AG09309 (cell line): ENCODE measurements at places on chromosomes 16 and 17.
A peak's percentile ranks its signal among the peaks of the same experiment; 100 is the strongest.

DNA sequence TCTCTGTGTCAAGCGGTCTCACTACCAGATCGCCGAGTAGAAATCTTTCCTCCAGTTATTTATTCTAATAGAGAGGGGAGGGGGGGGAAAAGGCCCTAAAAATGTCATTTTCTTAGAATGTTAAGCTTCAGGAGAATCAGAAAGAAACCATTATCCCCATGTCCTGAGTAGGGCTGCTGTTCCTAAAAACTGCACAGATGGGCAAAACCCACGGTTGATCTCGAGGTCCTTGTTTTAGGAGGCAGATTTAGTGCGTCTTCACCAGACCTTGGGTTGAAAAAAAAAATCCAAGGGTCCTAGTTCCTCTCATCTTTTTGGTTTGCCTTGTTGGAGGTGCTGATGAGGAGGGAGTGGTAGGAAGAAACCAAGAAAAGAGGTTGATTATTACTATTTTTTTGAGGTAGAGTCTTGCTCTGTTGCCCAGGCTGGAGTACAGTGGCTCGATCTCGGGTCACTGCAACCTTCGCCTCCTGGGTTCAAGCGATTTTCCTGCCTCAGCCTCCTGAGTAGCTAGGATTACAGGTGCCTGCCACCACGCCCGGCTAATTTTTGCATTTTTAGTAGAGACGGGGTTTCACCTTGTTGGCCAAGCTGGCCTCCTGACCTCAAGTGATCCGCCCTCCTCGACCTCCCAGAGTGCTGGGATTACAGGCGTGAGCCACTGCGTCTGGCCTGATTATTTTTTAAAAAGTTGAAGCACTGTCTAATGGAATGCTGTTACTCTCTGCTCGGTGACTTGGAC, 1.4 kb downstream of the CBFB start:
- DNase-seq, result no peak

DNA sequence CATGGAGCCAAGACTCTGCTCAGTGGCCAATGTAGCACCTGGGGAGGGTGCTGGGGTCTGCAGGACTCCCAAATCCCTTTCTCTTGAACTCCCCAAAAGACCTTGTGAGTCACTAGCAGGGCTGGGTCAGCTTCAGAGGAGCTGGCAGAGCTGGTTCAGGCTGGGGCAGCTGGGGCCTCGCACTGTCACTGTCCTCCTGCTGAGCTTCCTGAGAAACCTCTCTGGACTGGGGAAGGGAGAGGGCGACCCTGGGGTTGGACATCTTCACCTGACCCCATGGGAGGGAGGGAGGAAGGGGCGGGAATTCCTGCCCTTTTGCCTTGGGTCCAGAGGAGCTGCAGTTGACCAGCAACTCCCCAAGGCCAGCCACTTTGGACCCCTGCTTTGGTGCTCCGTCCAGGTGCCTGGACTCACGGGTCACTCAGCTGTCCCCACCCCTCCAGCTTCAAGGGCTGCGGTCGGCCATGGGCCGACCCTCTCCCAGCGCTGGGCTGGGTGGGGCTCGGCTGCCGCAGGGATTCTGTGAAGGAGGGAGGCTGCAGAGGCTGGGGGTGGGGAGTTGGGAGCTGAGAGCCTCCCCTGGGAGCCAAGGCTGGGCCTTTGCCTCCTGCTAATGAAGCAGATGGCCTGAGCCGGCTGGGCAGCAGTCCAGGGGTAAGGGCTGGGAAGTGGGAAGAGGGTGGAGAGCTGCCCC, 9.2 kb downstream of the FMNL1 start:
- DNase-seq, result no peak

DNA sequence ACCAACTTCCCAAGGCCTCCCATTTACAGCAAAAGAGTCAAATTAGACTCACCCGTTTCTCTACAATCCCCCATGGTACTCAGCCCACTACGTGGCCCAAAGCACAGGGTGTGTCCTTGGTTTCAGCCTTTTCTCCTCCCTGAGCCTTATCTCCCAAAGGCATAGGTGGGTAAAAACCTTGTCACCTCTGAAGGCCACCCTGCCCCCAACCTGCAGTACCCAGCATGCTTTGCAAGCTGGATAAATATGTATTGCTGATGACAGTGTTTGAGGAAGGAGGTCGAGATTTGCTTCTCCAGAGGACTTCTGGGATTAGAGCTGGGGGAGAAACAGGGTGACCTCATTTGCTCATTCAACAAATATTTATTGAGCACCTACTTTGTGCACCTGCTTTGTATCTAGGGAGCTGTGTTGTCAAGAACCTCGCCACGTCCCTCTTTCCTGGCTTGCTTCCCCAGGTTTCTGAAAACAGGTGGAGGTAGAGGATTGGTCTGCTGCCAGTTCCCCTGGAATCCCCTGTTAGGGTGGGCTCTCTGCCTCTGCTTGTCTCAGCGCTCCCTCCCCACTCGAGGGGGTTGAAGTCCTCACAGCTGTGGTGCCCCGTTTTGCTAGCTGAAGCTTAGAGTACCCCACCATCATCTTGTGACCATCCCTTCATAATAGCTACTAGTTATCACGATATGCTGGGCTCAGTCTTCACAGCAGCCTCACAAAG, 3.0 kb downstream of the LASP1 start:
- DNase-seq, result no peak

GRCh38 chr16:79005096-79005495, 595.4 kb downstream of the MAF start:
- DNase-seq, result no peak

GRCh38 chr17:47686276-47686635, 7.7 kb upstream of the TBKBP1 start:
- no peak for DNase-seq

DNA sequence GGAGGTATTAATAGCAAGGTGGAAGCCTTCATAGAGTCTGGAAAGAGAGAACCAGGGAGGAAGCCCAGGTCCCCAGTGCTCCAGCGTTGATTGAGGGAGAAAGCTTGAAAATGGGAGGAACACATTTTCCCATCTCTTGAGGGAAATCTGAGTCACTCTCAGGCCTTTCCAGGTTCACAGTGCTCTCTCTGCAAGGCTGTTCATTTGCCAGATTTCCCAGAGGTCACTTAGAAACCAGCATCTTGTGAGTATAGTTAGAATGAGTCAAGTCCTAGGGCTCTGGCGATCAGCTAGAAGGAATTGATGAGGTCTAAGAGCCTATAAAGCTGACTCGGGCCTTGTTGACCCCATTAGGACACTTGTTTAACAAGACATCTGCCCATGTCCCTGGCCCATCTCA, 17.7 kb upstream of the ZNF594 start:
- no peak for DNase-seq

DNA sequence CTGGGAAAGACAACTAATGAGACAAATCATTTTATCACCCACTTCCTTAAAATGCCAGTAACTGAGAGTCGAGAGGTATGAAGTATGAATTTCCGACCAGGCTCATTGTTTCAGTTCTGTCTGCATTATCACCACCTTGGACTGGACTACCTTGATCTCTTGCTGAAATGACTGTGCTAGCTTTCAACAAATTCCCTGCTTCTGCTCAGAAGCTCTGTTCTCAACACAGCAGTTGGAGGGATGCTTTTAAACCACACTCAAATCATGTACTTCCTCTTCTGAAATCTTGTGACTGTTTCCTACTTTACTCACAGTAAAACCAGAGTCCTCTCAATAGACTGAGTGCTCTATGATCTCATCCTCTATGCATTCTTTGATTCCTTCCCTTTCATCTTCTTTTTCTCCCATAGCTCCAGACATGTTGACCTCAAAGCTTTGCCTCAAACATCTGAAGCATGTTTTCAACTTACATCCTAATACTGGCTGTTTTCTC, 195.8 kb downstream of the KCNJ2 start:
- DNase-seq, result no peak

GRCh38 chr16:10080051-10080772, 102.0 kb downstream of the GRIN2A start:
- DNase-seq, result peak; percentile 20

GRCh38 chr17:44448412-44448811, 54.8 kb downstream of the GPATCH8 start:
- no peak for DNase-seq

DNA sequence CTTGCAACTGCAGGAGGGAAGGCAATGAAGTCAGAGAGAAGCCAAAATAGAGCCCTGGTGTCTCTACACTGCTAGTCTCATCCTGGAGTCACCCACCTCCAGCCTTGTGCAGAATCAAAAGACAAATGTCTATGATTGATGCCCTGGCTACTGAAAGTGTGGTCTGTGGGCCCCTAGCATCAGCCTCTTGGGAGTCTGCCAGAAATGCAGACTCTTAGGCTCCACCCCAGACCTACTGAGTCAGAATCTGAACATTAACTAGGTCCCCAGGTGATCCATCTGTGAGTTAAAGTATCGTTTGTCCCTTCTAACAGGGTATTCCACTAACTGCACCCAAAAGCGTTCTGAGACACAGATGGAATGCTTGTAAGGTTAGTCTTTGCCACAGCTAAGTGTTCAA, 21.2 kb downstream of the EARS2 start:
- DNase-seq, result no peak

DNA sequence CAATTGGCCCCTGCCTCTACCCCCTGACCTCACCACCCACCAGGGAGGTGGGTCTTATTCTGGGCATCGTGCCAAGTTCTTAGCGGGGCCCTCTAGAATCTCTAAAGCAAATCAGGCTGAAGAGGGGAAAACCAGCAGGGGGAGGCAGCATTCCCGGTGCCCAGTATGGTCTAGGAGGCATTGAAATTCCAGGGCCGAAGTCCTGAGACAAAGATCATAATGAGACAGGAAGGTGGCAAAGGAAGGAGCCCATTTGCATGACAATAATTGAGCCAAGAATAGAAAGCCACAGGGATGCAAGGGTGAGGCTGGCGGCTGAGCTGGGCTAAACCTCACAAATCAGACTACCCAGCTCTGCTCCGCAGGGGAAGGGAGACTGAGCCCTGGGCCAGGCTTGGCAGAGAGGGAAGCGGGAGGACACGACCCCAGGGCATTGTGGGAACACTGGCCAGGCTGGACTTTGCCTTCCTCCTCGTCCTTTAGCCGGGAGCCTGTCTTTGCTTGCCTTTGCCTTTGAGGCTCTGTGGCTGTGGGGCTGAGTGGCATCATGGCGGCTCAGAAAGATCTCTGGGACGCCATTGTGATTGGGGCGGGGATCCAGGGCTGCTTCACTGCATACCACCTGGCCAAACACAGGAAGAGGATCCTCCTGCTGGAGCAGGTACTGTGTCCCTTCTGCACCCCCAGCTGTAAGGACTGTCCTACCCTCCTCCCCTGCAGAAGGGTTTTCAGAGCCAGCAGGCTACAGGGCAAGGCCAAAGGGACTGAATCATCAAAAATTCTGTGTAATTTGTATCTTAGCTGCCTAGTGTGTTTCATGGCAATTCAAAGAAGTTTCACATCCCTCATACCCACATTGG, at the start of gene PIPOX:
TSS of gene PIPOX (plus strand) at position 463 of the 860 bp plus-strand sequence. CDS start at position 548, 85 bp downstream.
- DNase-seq, result no peak

- no peak for DNase-seq
These were observed 3.9 kb downstream of the SLC47A2 start for GRCh38 chr17:19712436-19713004.

DNA sequence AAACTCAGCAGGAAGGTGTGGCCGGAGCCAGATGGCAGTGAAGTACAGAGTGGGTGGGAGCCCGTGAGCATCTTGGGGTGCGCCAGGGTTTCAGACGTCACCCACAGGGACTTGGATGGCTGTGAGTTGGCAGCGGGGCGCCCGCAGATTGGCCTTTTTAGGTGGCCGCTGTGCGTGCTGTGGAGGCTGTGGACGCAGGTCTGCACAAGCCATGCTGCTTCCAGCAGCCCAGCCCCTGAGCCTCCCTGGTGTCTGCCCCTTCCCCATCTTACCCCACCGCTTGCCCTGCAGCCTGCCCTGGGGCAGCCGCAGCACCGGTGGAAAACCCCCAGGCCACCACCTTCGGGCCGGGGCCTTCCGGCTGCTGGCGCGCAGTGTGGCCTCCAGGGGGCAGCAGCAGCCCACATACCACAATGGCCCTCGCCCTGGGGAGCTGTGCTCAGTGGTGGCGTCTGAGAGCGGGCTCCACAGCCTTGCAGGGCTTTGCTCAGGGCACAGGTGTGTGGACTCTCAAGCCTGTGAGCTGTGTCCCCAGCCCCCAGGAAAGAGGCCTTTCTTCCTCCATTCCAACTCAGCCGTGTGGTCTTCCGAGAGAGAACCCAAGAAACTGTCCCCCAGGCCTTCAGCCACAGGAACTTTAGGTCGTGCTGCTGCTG, 11.8 kb downstream of the ENDOV start:
- DNase-seq, result no peak

- DNase-seq, result no peak
These were observed 220.3 kb downstream of the MAP2K6 start for GRCh38 chr17:69634844-69635243.

DNA sequence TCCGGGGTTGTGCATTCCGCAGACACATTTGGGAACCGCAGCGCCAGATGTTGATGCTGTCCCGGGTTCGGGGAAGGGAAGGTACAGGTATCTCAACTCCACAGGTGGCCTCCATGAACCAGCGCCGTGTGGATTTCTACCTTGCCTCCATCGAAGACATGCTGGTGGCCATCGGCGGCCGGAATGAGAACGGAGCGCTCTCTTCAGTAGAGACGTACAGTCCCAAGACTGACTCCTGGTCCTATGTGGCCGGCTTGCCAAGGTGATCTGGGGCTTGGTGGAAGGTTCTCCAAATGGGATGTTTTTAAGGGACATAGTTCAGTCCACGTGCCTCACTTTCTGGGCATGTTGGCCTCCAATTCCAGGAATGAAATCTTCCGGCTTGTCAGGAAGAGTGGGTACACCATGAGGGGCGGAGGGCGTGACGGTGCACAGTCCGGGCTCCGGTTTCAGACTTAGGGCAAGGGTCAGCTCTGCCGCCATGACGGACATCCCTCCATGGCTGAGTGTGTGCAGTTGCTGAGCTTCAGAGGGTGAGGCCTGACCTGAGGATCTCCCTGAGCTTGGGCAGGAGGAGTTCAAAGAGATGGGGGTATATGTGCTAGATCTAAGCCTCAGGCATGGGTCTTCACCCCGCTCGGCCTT, 11.5 kb downstream of the KLHL36 start:
- DNase-seq, result no peak

DNA sequence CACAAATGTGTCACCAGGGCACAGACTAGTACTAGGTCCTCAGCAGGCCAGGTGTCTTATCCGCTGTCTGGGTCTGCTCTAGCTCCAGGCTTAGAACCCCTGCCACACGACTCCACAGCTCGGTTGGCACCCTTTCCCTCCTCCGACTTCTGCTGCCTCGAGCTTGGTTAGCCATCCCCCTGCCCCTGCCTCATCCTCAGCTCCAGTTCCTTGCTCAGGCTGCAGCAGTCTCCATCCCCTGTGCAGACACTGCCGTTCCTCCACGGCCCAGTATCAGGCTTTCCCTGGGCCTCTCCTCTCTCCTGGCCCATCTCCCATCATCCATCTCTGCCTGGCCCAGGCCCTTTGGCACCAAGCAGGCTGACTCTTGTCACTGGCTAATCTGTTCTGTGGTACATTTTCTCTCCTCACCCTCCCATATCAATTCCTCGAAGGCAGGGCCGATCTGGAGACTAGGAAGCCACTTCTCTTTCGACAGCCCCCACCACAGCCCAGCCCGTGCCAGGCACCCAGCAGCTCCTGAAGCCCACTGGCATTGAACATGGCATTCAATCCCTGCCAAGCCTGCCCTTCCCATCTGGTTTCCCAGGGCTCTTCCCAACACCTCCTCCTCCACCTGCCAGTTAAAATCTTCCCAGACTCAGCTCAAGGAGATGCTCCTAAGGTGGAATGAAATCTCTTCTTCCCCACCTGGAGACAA, 1.4 kb upstream of the GRN start:
- DNase-seq, result no peak

- DNase-seq, result no peak
These were observed 42.9 kb downstream of the GAS7 start for GRCh38 chr17:10155371-10156076.

GRCh38 chr17:74408262-74408661, 23.6 kb upstream of the GPRC5C start:
- no peak for DNase-seq

- no peak for DNase-seq
These were observed 13.9 kb downstream of the GPR142 start for GRCh38 chr17:74380959-74381808.
